ENCODE measurements at places on chromosomes 3 and 15.
A peak's percentile ranks its signal among the peaks of the same experiment; 100 is the strongest.

GRCh38 chr15:68209735-68210408 is 4.7 kb upstream of the CALML4 start:
- DNase-seq = no peak

DNA sequence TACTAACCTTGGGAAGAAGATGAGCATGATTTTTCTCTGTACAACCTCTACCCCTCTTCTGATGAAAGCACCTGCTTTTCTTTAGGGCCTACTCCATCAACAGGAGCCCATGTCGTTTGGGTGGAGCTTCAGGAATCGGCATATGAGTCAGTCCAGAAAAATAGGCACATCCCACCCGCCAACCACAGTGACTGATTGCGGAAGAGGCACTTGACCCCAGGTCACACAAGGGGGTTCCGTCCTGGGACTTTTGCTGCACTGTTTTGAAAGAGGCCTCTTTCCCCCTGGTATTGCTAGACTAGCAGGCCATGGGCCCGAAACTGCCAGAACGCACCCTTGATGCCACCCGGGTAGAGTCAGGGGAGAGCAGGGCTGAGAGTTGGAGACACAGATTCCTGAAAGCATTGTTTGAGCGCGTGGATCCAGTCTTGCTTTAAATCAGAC is 19.3 kb upstream of the NRROS start:
- no peak for DNase-seq

- DNase-seq = peak; percentile 89
Observed at GRCh38 chr15:72758182-72758581, 25.4 kb downstream of the ADPGK start.

- DNase-seq = no peak
Observed at GRCh38 chr15:75058127-75058905, 34.9 kb downstream of the PPCDC start.

- DNase-seq = no peak
Observed at GRCh38 chr3:165195640-165196576, at the start of gene SLITRK3. Gene SLITRK3, minus strand, starts transcription at chr3:165196384. Its CDS starts 5,554 bp downstream, at chr3:165190830.

- no peak for DNase-seq
Observed at GRCh38 chr3:21421096-21421495, 329.9 kb downstream of the ZNF385D start.

DNA sequence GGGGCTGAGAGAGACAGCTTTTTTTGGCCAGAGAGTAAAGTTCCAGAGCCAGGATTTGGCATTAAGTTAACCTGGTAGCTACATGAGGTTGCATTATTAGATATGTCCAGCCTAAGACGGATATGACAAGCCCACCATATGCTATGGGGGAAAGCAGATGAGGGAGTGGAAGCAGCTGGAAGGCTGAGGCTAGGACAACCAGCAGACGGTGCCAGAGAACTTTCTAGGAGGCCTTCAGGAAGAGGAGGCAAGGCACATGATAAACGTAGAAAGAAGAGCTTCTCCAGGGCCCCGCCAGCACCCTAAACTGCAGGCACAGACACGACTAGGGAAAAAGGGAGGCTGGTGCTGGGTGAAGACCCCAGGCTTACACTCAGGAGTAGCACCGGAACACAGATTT is 87.0 kb downstream of the CTNNB1 start:
- DNase-seq = no peak

DNA sequence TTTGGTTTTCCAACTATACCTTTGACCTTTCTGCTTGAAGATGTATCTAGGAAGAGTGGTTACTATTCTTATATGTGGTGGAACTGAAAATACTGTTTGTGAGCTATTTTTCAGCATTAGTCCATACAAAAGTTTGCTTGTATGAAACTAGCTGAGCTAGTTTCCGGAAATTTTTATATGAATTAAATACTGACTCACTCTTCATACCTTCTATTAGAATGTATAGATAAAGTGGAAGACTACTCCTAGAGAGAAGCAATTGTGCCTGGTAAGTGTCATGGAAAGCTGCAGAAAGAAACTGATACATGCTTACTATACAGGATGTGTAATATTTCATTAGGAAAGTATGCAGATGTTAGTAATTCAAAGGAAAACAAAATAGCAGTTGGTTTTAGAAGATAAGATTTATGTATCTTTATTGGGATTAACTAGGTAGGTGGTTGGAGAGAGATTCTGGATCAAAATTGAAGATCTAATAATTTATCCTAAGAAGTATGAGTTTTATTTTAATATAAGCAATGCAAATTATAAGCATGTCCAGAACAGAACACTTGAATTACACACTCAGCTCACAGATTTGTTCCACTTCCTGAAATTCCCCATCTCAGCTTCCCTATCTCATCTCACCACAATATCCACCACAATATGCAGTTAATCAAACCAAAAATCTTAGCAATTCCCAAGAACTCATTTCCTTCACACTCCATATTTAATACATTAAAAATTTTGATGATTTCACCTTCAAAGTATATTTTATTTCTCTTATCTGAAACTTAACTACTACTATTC is 82.8 kb downstream of the BCHE start:
- DNase-seq = no peak

- no peak for DNase-seq
Observed at GRCh38 chr3:4036046-4036445, 236.8 kb downstream of the LRRN1 start.

DNA sequence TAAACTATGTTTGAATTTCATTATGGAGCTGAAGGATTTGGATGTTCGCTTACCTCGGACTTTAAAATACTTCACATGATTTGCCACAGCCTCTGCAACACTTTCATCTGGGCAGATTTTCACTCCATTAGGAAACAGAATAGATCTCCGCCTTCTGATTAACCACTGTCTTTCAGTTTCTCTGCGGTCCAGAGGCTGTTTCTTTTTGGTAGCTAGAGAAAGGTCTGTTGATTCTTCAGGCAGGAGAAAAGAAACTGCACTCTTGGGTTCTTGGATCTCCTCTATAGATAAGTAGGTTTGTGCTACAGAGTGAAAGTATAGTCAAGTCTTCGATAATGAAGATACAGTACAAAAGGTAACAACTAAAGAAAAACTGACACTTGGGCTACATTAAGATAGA is 844 bp downstream of the IMPG2 start:
- DNase-seq = no peak

DNA sequence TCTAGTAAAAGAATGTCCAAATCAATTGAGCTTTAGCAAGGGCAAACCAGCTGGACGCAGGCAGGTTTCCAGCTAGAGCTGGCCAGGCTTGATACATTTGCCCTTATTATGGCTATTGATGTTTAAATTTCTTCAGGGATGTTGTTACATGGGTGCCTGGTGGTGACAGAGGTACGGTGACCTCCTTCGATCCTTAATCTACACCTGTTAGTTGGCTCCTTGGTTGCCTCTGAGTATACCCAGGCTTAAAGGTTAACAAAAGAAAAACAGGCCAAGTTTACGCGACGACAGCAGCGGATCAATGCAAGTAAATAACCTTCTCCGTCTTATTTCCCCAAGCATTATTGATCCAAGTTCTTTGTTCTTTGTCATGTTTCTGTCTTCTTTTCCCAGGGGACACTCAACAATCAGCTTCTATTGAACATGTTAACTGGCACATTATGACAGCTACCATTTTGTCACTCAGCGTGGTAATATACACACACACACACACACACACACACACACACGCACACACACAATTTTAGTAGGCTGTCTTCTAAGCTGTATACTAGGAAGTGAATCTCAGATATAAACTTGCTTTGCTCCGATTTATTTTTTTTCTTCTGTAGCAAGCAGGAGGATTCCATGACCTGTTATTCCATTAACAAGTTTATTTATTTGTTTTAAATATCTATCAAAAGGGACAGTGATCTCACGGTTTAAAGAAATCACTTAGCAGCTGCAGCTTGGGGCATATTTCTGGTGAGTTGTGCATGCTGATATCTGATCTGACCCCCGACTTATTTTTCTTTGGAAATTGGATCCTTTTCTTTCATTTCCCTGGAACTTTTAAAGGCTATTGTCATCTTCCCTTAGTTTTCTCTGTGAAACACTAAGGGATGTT is 844.7 kb downstream of the MCTP2 start:
- no peak for DNase-seq

- DNase-seq = no peak
Observed at GRCh38 chr3:195099951-195100785, 170.8 kb downstream of the XXYLT1 start.

GRCh38 chr3:37116998-37117397 is 57.4 kb downstream of the LRRFIP2 start:
- DNase-seq = no peak

DNA sequence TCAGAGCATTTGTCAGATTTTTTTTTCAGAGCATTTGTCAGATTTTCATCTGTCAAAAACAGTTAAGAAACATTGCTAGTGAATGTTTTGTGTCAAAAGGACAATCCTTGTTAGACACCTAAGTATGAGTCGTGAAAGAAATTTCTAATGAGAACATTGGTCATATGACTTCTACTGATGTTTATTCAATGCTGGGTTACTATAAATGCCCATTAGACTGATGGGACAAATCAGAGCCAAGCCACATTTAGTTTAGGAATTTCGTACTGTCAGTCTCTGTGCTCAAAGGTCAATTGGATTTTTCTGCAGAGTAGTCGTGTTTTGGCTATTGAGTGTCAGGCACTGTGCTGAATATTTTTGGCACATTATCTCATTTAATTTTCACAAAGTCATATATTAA is 31.6 kb downstream of the TSC22D2 start:
- no peak for DNase-seq

DNA sequence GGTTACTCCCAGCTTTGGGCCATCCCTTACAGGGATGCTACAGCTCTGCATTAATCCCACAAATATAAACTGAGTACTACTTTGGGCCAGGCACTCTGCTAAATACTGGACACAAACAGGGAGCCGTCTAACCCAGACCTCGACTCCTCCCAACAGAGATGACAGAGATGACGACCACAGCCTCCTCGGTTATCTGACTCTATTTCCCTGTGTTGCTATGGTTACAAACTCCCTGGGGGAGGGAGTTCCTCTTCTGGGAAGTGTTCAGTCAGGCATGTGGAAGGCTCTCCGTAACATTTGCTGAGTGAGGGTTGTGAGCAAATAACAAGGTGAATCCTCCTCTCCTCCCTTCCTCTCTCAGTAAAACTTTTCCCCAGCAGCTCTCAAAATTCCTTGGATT is 6.7 kb upstream of the CMTM7 start:
- DNase-seq = no peak

DNA sequence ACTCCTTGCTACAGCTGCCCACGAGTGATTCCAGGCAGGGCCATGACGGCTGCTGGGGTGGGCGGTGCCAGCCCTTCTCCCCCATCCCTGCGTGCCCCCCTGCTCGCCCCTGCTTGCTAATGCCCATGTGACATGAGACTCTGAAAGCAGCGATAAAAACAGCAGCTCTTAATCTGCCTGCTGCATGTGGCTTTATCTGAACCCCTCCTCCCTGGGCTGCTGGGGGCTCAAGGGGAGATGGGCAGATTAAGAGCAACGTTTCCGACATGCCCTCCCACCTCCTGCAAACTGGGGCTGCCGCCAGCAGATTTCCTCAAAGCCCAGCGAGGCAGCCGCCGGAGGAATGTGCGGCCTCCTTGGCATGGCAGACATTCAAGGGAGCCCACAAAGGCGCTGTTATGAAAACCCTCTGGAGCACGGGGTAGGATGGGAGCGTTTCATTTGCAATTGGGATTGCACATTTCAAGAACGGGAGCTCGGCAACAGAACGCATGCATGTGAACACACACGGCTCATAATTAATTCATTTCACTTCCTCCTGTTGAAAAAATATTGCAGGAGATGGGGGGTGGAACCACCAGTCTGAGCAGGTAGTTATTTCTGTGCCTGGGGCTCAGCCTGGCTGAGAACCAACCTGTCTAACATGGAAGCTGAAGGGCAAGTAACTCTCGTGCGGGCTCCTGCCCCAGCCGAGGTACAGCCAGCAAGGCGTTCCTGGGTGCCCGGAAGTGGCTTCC is 504.2 kb upstream of the PROK2 start:
- DNase-seq = peak; percentile 71

DNA sequence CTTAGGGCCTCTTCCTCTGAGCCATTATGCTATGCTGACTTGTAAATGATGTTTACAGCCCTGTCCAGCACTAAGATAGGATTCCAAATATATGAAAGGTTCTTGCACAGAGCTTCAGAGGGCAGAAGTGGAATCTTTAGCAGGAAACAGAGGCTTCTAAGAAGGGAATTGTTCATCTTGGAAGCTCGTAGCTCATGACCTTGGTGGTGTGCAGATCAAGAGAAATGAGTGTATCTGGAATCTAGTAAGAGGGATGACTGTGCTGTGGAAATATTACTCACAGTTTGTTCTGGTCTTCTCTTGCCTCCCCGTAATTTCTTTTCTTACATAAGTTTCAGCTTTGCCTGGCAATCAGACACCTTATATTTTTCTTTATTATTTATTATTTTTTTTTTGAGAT is 175.8 kb downstream of the SPATA16 start:
- DNase-seq = no peak

- DNase-seq = no peak
Observed at GRCh38 chr3:186169379-186169778, 60.5 kb upstream of the ETV5 start.

DNA sequence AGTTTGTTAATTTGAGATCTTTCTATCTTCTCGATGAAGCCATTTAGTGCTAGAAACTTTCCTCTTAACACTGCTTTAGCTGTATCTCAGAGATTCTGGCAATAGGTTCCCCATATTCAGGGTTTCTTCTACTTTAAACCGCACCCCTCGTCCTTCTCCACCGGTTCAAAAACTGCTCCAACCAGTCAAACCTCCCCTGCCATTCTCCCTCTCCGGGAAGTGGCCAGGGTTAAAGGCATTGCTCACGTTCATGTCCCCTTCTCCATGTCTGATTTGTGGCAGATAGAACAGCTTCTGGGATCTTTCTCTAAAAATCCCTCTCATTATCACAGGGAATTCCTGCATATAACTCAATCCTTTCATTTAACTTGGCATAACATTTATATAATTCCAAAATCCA is 14.4 kb downstream of the ALDH1L1 start:
- DNase-seq = no peak

DNA sequence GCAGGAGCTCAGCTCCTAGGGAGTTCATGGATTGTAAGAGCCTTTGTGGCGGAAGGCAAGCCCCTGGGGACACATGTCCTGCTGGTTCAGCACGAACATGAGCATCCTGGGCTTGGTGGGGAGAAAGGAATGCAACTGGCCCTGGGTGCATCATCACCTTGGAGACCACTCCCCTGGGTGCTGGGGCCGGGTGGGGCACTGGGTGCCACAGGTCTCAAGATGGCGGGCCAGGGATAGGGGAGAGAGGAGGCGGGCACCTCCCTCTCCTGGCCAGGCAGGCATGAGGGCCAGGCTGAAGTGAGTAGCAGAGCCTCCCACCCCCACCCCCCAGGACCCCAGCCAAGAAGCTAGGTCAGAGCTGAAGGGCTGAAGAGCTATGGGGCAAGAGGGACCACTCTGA is 768 bp downstream of the PCBP4 start:
- DNase-seq = no peak

DNA sequence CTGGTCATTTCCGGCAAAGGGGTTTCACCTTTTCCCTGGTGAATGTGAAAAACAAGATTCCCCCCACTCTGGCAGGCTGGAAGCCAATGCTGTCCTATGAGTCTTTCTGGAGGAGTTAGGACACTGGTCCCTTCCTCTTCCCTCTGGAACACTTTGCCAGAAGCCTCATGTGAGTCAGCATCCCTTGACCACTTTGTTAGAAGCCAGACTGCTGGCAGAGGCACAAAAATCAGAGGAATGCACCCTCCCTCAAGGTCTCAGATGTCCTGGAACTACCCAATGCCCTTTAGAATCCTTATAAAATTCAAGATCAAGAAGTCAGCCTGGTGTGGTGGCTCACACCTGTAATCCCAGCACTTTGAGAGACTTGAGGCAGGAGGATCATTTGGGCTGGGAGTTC is 26.6 kb downstream of the ITGB5 start:
- peak; percentile 97 for DNase-seq

All from astrocyte of the cerebellum (primary cell).